Frontal cortex (tissue), 4 donors: ENCODE measurements at places on chromosomes 11 and 22.

- no peak for DNase-seq
Observed at GRCh38 chr22:49966774-49967705, 6.5 kb downstream of the PIM3 start.

GRCh38 chr11:96222102-96222501 lies 120.9 kb downstream of the MAML2 start:
- no peak for DNase-seq

GRCh38 chr11:7523416-7524210 lies 9.8 kb downstream of the PPFIBP2 start:
- no peak for DNase-seq

GRCh38 chr11:104529906-104530305 lies 366.0 kb upstream of the PDGFD start:
- no peak for DNase-seq

DNA sequence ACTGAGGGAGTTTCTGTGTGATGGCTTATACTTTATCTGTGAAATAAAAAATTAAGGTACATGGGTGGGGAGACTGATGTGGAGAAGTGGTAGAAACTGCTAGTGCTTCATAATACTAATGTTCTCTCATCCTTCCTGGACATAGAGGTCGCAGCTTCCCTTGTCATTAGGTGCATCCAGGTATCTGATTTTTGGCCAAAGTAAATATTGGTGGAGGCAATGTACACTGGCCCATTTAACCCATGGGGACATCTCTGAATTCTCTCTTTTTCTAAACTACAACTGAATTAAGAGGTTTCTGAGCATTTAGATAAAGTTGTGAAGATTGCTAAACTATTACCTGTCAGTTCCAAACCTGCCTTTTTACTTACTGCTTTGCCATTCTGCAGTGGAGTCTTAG lies 140.9 kb upstream of the CHORDC1 start:
- DNase-seq, result no peak

- DNase-seq, result no peak
Observed at GRCh38 chr11:12715941-12716340, 41.7 kb downstream of the TEAD1 start.

GRCh38 chr11:44388828-44389657 lies 79.1 kb upstream of the ALX4 start:
- no peak for DNase-seq

DNA sequence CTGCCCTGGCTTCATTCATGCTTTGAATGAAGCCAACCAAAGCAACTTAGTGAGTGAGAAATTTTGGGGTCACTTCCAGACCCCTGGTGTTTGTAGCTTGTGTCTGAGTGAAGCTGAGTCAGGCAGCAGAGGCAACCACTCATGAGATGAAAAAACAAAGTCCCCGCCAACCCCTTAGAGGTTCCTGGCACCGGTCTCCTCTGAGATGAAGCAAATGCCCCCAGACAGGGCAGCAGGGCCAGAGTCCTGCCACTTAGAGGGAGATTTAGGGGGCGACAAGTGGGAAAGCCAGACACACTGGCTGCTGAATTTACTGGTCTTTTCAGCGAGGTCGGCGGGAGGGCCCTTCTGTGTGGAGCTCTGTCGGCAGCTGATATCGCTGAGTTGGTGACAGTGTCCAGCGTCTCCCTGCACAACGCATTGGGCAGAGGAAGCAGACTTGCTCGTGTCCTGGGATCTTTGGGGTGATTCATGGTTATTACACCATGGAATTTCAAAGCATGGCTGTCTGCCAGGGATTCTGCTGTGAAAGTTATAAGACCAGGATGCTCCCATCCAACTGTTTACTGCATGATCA lies 482.6 kb downstream of the MIAT start:
- no peak for DNase-seq

- no peak for DNase-seq
Observed at GRCh38 chr11:130550150-130550549, 101.7 kb downstream of the ADAMTS15 start.

DNA sequence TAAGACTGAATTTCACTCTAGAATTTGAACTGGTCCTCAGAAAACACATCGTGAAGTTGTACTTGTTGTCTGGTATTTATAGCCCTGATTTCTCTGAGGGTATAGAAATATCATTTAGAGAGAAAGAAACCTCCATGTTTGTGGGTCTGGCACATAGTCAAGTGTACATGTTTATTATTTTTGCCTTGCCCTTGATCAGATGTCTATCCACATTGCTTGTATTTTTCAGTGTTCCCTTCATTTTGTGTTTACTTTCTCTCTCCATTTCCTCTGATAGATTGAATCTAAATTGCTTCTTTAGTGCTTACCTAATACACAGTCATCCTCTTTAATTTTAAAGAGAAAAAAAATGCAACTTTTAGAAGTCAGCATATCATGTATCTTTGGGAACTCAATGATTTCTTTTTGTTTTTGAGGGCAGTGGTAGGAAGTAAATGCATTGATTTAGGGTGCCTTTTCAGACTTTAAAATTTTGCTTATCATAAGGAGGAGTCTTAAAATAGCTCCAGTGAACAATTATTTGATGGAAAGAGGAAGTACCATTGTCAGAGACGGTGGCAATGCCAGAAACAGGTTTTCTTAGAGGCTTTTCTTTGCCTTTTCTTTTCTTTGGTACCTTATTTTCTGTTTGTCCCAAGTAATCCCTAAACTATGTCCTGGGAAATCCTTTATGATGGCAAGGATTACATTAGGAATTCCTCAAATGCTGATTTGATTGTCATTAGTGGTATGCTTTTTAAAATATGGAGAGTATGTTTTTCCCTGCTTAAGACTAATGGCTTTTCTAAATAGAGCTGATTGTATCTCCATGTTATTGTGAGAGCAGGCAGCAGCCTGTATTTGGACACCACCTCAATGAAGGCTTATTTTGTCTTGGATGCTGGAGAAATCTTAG lies 29.8 kb upstream of the TECTA start:
- DNase-seq, result no peak

- DNase-seq, result no peak
Observed at GRCh38 chr11:28105869-28106268, 2.1 kb downstream of the KIF18A start.

DNA sequence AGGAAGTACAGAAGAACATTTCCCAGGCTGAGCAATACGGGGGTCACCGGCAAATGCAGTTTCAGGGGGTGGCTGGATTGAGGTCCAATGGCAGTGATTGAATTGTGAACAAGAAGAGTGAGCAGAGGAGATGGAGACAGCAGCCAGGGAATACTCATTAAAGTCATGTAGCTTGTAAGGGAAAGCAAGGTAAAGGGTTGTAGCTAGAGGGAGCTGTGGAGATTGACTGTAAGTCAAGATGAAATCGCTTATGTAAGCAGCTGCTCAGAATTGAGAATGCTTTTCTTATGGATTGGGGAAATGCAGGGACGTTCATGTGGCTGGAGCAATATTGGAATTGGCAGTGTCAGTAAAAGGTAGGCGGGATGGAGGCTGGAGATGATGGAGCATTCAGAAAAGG lies 111.4 kb upstream of the TBCEL start:
- peak; percentile 59 for DNase-seq

DNA sequence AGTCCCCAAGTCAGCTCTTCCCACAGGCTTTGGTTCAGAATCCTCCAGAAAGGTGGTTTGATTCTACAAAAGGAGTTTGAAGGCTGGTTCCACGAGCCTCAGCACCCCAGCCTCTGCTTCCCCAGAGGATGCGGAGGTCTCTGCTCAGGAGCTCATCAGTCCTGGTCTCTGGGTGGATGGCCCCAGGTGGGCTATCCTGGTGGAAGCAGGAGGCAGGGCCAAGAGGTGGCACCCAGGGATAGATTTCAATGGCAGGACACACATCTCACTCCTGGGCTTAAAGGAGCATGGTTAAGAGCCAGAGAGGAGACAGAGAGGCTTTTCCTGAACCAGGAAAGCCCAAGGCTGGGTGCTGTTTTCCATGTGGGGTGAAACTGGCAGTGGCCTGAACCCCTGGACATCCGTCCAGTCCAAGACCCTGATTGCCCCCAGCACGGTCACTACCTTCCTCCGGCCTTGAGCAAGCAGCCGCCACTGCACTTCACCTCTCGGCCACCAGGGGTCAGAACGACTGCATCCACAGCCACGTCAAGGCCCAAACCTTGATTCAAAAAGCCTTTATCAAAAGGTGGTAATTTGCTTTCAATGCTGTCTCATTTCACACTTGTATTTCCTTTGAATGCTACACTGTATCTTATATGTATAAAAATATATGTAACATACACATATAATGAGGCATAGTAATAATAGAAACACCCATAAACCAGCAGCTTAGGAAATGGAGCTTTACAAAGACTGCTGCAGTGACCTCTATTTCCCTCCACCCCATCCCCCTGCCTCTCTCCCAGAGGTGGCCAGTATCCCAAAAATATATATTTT lies 19.3 kb upstream of the FXYD2 start:
- peak; percentile 57 for DNase-seq

GRCh38 chr11:73946798-73947458 lies 3.9 kb upstream of the DNAJB13 start:
- no peak for DNase-seq

DNA sequence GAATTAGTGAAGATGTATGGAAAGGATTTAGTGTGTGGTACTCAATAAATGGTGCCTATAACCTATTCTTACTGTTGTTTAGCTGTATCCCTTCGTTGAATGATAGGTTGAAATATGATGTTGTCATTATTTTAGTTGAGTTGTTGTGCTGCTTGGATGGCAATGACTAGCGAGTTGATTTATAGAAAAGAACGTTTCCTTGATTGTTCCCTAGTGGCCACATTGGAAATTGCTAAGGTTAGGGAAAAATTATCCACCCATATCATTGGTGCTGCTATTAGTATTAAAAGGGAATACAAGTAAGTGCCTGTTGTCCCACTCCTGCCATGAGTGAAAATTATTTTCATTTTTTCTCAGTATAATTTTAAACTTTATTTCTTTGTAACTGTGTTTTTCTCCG lies 14.5 kb downstream of the EMSY start:
- DNase-seq, result no peak

- DNase-seq, result no peak
Observed at GRCh38 chr11:36427876-36428275, 82.2 kb downstream of the TRAF6 start.

- no peak for DNase-seq
Observed at GRCh38 chr11:45369313-45369712, 83.2 kb upstream of the SYT13 start.

- no peak for DNase-seq
Observed at GRCh38 chr11:833114-833791, 501 bp downstream of the CD151 start.

DNA sequence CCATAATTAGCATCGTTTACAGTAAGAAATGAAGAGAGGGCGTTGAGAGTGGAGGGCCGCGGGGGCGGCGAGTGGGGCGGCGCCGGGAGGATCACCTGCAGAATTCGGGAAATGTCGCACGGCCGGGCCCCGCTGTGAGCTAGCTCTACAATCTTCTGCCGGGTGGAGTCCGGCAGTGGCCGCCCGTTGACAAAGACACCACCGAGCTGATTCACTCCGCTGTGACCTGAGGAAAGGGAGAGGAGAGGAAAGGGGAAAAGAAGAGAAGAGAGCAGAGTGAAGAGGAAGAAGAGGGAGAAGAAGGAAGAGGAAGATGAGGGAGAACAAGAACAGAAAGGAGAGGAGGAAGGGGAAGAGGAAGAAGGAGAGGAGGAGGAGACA lies 8.5 kb downstream of the PAX6 start:
- DNase-seq, result no peak
